Hippocampal formation (tissue), 2 donors: ENCODE measurements at places on chromosomes 16 and 17.
A peak's percentile ranks its signal among the peaks of the same experiment; 100 is the strongest.

DNA sequence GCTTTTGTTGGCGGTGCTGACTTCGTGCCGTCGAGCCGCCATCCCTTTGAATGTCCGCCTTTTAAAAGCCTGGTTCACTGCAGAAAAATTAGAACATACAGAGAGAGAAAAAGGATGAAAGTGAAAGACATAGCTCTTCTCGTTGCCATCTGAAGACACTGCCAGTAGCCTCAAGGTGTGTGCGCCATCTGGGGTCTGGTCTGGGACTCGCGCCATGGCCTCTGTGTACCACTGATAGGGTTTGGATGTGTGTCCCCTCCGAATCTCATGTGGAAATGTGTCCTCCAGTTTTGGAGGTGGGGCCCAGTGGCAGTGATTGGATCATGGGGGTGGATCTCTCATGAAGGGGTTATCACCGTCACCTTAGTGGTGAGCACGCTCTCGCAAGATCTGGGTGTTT lies 15.5 kb downstream of the GSE1 start:
- no peak for DNase-seq

DNA sequence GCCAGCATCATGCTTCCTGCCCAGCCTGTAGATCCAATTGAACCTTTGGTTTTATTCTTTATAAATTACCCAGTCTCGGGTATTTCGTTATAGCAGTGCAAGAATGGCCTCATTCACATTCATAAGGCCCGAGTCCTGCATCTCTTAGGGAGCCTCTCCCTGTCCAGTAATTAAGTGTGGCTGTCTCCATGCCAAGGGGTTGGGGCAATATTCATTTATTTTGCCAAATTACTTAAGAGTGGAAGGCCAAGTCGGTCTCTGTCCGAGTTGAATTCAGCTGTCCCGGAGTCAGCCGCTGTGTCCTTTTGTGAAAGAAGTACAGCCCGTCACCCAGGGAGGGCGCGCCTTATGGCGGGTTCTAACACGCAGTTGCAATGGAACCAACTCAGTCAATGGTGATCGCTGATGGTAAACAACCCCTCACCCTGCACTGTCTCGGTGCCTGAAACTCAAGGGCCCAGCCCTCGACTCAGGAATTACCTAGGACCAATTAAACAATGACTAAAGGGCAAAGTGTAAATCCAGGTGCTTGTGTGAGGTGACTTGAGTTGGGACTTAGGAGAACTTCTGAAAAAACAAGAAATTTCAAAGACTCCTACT lies 22.2 kb downstream of the KIAA0513 start:
- no peak for DNase-seq

DNA sequence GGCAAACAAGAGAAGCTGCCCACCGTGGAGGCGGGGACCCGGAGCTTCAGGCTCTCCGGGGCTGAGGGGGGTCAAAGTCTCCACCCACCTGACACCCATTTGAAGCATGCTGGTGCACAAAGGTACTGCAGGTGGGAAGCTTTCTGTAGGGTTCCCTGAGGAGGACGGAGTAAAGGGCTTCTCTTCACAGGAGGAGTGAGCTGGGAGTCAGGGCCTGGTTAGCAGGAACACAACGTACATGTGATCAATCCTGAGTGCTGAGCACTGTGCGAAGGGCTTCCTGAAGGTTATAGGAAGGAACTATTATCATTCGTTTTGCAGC lies 252.9 kb upstream of the RPL38 start:
- no peak for DNase-seq

- DNase-seq, result no peak
These were observed 21.4 kb downstream of the HIC1 start for GRCh38 chr17:2076087-2076984.

- DNase-seq, result no peak
These were observed 27.1 kb upstream of the SLC39A11 start for GRCh38 chr17:73119631-73120030.

DNA sequence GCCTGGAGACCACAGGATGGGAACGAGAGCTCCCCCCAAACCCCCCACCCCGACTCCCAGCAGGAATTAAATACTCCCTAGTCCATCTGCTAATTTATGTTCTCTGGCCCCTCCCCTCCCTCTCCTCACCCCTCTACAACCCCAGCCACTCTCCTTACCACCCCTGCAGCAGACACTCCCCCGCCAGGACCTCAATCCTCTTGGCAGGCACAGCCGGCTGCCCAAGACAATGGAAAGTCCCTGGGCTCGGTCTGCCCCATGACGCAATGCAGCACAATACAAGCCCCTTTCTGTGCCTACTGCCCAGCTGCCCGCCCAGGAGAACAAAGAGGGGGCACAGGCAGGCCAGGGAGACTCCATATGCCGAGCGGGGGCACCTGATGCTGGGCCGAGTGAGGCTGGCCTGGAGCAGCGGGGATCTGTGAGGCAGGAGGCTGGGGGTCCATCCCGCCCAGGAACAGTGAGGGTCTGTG lies 30.3 kb upstream of the CDC42EP4 start:
- DNase-seq, result peak; percentile 91

DNA sequence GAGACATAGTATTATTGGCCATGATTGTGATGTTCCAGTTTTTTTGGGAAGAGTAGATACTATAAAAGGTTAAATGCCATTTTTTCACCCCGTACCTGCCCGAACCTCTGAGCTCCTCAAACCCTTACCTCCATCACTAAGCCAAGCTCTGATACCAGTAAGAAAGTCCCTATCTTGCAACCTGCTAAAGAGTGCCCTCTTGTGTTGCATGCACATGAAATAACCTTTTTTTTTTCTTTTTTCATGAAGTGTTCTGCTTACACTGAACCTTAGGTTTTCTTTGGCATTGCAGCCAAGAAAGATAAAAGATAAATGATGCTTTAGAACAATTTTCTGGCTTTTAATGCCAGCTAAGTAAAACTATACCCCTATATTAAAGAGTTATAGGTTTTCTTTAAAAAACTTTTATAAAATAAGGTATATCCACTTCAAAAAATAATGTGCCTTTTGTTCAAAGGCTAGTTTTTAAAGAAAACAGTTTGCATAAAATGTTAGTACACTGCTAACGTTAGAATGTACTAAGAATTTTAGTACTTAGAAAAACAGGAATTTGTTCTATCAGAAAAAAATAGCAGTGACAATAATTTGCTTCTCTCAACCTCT lies 295.3 kb upstream of the PMFBP1 start:
- peak; percentile 1 for DNase-seq
